Activated CD8-positive, alpha-beta T cell treated with anti-CD3 and anti-CD28 coated beads, Interleukin-2, amount 10 ng/mL, durations not matched to agents 7 days and 5 days (primary cell): ENCODE measurements at places on chromosomes 1 and 21. TPM values are rescaled to one million over a fixed set of nuclear protein-coding genes. Genes with fewer than 3 reads are reported as not detected.

- DNase-seq: peak; percentile 70
- peaks cover 34% of the 10 kb centered on the region for H3K36me3 ChIP-seq
- H3K4me1 ChIP-seq: peaks cover 91% of the 10 kb centered on the region
Observed at GRCh38 chr1:192575499-192576189, at the start of gene RGS1. RGS1 (plus strand) TSS chr1:192575773; CDS start chr1:192575793, 20 bp downstream.

DNA sequence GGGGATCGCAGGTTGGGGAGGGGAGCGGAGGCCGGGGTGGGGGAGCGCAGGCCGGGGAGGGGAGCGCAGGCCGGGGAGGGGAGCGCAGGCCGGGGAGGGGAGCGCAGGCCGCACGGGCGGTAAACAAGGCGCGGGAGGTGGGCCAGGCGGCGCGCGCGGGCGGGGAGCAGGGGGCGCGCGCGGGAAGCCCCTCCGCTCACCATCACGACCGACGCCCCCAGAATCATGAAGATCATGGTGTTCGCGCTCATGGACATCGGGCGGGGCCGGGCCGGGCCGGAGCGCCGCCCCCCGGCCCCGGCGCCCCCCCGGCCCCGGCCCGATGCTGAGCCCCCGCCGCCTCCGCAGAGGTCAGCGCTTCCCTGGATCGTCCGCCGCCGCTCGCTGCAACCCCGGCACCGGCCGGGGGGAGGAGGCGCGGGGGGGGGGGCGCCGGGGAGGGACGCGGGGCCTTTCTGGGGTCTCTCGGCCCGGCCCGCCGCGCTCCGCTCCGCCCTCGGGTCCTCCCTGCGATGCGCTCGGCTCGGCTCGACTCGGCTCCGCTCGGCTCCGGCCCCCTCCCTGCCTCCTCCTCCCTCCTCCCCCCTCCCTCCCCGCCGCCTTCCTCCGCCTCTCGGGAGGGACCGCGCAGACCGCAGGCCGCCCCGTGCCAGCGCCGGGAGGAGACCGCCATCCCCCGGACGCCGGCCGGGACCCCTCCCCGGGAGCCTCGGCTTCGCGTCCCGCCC lies at the start of gene TMEM240:
TSS of gene TMEM240 (minus strand) at position 535 of the 728 bp plus-strand sequence. CDS start at position 257, 278 bp downstream.
- no peak within 1 kb of the TSS for H3K27ac ChIP-seq
- peak; percentile 56 for DNase-seq
- H3K27me3 ChIP-seq: no peaks in the 10 kb centered on the region
- no peak within 1 kb of the TSS for H3K4me3 ChIP-seq
- H3K4me1 ChIP-seq: peaks cover 5% of the 10 kb centered on the region

Gene TMEM81
- total RNA-seq: 2.3 TPM

Gene RAD54L
- total RNA-seq: 63.9 TPM

Gene LYPLAL1
- 17.8 TPM for total RNA-seq

Gene DCLRE1B
- total RNA-seq: 19.6 TPM

DNA sequence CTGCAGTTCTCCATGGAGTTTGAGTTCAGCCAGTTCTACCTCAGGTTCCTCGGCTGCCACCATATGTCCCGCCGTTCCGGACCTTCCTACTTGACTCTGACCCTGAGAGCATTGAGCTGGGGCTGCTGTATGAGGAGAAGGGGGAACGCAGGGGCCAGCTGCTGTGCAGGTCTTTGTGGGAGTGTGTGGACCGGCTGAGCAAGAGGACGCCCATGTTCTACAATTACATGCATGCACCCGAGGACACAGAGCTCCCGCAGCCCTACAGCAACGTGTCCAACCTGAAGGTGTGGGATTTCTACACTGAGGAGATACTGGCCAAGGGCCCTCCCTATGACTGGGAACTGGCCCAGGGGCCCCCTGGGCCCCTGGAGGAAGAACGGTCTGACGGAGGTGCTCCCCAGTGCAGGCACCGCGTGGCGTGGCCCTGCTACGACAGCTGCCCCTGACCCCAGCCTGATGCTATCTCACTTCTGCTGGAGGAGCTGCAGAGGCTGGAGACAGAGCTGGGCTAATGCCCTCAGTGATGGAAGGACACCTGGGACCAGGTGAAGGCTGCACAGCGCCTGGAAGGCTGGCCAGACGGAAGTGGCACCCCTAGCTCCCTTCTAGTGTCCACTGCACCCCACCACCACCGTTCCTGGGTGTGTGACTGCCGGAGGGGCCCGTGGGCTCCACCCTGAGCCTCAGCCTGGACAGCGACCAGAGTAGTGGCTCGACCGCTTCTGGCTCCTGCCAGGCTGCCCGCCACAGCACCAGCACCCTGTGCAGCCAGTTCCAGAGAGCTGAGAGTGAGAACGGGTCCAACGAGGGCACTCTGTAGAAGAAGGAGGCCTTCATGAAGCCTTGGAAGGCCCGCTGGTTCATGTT lies 20.8 kb upstream of the NPPB start:
- no peak for DNase-seq
- peaks cover 4% of the 10 kb centered on the region for H3K27me3 ChIP-seq
- no peaks in the 10 kb centered on the region for H3K36me3 ChIP-seq
- peaks cover 5% of the 10 kb centered on the region for H3K4me1 ChIP-seq
- H3K27ac ChIP-seq: no peak overlapping the region
- no peak overlapping the region for H3K4me3 ChIP-seq

Gene MTX1
- total RNA-seq: 46.3 TPM

DNA sequence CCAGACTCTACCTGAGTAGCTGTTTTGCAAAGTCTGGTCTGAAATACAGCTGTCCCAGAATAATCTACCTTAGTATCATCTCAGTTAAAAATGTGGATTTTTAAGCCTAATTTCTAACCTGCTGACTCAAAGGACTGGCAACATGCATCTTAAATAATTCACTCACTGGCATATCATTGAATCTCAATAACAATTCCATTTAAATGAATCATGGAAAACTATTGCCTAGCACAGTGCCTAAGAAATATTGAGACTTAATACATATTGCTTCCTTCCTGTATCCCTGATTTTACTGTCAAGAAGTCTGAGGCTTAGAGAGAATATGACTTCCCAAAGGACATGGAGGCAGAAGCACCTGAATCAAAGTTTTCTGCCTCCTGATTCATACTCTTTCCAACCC lies 3.1 kb downstream of the CCDC190 start:
- no peak overlapping the region for H3K27ac ChIP-seq
- no peaks in the 10 kb centered on the region for H3K4me1 ChIP-seq
- no peaks in the 10 kb centered on the region for H3K36me3 ChIP-seq
- DNase-seq: no peak
- H3K27me3 ChIP-seq: peaks cover 4% of the 10 kb centered on the region
